ENCODE measurements at places on chromosomes 16 and 17.

GRCh38 chr16:81705261-81705660 lies 73.8 kb upstream of the PLCG2 start:
- DNase-seq, result no peak

DNA sequence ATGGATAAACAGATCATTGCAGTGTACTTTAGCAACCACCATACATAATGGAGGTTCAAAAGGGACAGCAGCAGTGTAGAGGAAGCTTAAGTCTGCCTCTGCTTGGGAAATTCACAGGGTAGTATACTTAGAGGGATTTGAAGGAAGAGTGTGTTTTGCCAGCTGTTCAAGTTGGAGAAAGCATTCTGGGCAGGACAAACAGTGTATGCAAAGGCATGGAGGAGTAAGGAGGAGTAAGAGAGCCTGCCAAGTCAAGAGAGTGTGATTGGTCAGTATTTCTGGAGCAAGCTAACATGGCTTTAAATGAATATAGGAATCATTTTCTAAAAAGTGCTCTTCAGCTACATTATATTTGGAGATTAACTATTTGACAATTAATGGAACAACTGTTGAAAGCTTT lies 22.9 kb upstream of the PHAF1 start:
- DNase-seq, result no peak

DNA sequence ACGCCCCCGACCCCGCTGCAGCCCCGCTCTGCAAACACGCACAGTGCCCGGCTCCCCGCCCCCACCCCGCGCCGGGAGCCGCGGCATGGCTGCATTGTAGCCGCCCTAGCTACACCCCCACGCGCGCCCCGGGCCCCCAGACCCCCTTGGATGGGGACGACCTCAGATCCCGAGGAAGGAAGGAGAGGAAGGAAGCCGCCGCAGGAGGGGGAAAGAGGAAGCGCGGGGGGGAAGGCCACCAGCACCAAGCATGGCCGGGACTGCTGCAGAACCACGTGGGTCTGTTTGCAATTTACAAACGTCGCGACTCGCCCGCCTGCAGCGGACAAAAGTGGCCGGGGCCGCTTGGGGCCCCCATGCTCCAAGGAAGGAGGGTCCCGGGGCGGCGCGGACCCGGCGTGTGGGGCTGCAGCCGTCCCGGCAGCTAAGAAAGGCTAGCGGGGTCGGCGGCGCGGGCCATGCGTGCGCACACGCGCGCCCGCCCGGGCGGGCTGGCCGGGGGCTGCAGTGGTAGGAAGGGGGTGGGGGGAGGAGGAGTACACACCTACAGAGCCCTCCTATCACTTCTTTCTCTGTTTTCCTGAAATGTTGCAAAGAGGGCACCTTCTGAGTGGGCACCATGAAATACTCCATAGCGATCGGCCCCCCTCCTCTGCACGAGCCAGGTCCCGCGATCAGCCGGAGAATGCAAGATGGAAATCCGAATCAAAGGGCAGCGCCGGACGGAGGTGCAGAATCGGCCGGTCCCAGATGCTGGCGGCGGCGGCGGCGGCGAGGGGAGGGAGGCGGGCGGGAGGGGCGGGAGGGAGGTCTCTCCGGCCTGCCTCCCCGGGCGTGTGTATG lies 488 bp downstream of the TFAP4 start:
- peak; percentile 23 for DNase-seq

- no peak for DNase-seq
Observed at GRCh38 chr17:10698096-10698818, 863 bp downstream of the ADPRM start.

DNA sequence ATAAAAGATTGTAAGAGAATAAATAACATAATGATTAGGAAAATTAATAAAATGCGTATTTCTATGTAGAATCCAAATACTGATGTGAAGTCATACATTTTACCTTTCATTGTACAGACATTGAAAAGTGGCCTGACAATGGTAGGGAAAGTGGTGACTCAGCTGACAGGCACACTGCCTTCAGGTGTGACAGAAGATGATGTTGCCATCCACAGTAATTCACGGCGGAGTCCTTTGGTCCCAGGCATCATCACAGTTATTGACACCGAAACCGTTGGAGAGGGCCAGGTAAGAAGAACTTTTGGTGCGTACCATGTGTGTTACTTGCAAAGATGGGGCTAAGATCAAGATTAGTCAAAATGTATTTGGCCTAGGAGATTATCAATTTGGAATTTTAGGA lies 232.8 kb downstream of the BCAS3 start:
- DNase-seq, result no peak

GRCh38 chr16:71201054-71201453 lies 29.5 kb downstream of the HYDIN start:
- DNase-seq, result no peak

- DNase-seq, result no peak
Observed at GRCh38 chr16:50814541-50814940, 72.7 kb downstream of the CYLD start.

Measured in central memory CD8-positive, alpha-beta T cell (primary cell).